ENCODE measurements at places on chromosomes 11 and 22.

GRCh38 chr11:69012092-69013008, 696 bp downstream of the MRGPRF start:
- peak; percentile 32 for DNase-seq

DNA sequence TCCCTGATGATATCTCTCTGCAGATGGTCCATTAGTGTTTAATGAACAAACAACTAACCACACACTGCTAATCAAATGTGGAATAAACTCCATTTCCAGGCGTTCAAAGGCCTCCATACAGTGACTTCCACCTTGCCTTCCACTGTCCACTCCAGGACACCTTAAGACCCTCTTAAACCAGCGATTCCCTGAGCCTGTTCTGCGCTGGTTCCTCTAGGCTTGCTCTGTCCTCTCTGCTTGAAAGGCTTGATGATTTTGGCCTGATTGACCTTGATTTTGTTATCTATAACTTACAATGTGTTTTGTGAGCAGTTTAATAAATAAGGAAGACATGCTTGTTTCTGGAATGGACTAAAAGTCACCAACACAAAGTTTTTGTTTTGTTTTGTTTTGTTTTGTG, 12.0 kb downstream of the OVCH2 start:
- no peak for DNase-seq

- no peak for DNase-seq
These were observed 120.2 kb upstream of the SNX19 start for GRCh38 chr11:131036514-131036913.

DNA sequence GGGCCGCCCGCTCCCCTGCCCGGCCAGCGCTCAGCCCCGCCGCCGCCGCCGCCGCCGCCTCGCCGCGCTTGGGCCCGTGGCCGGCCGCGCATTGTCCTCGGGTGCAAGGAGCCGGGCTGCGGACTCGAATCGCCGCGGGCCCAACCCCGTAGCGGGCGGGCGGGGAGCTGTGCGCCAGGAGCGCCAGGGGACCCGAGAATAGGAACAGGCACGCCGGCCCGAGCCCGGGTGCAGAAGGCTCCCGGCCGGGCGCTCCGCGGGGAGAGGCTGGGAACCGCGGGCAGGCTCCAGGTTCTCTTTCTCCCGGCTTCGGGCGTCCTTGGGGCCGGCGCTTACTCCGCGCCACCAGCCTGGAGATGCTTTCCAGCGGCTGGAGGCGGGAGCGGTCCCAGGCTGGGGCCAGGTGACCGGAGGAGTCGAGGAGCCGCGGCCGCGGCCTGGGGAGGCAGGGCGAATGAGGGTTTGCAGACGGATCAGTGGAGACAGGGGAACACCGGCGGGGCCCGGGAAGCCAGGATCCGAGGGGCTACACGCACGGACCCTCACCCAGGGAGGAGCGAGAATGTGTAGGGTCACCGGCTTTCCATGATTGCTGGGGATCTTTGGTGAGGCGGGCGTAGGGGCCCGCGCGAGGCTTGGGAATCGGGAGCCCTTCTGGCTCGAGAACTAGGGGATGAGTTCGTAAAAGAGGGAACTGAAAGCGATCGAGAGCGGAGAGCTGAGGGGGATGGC, 726 bp downstream of the PKNOX2 start:
- peak; percentile 9 for DNase-seq

DNA sequence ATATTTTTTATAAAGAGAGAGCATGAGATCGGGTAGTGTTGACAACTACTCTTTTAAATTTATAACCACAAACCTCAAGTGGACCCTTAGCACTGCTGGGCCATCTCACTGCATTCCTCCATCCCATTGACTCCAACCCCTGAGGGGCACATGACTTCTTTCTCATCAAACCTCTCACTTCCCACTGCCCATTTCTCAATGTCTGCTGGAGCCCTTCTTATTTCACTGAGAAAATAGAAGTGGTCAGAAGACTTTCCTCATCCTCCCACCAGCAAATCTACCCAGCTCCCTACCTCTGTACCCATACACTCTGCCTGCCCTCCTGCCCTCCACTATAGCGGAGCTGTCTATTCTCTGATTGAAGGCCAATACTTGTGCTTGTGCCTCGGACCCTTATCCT, 370.6 kb upstream of the MPPED2 start:
- DNase-seq: no peak

DNA sequence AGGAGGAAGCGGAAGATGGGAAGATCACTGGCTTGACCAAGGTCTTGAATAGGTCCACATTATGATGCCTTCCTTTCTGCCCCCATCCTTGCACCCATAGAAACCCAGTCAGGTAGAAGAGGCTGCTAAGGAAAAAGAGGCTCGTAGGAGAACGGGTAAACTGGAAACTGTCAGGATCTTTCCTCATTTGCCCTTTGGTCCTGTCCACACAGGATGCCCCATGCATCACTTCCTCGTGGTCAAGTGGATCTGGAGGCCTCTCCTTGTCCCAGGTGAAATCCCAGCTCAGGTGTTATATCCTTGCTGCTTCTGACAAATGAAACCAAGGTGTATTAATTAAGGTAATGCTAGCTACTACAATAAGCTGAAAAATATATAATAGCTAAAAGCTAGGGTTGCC, 8.0 kb upstream of the ZBTB16 start:
- no peak for DNase-seq

DNA sequence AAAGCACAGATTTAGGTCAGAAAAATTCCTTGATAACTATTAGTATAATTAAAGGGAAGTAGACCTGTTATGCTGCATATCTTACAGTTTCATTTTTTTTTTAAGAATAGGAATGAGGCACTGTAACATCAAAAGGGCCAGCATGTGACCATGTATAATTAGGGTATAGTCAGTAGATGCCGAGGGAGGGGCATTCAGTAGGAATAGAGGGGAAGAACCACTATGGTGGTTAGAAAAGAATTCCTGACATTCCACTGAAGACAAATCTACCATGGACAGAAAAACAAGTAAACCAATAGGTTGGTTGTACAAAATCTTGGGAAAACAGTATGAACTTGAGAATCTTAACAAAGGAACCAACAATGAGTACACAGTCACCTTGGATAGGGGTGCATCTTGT, 78.4 kb upstream of the CCDC179 start:
- no peak for DNase-seq

DNA sequence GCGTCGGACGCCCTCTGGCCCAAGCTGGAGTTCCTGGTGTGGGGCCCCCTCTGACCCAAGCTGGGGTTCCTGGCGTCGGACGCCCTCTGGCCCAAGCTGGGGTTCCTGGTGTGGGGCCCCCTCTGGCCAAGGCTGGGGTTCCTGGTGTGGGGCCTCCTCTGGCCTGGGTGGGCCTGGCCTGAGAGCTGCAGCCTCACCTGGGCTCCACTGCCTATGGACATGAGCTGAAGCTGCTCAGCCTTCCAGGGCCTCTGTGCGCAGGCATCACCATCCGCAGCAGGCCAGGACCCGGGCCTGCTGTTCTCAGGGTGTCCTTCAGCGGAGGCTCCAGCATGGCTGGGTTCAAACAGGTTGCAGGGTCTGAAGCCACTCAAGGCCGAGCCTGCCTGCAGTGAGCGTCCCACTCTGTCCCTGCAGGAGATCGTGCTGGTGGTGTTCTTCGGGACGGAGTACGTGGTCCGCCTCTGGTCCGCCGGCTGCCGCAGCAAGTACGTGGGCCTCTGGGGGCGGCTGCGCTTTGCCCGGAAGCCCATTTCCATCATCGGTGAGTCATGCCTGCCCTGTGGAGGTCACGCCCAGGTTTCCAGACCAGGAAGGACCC, 125.5 kb downstream of the KCNQ1 start:
- DNase-seq: no peak

DNA sequence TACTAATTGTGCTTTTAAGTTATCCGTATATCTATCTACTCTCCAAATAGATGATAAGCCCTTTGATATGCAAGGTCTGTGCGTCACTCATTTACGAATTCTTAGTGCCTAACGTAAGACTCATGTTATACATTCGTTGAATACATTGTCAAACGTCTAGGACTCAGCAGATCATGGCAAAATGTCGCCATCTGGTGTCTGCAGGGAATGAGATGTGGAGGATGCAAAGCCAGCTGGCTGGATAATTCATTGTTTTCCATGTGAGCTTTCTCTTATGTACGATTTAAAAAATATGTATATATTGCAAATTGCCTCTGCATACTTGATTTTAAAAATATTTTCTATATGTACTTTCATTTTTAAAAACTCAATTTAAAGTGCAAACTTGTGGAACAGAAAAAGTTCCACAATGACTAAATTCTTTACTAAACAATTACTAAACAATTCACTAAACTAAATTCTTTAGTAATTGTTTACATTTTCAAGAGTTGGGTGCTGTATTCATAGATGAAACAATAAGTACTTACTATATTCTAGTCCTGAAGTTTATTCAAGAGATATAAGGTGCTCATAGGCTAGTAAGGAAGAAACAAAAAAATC, 33.8 kb downstream of the ZNF202 start:
- peak; percentile 59 for DNase-seq

DNA sequence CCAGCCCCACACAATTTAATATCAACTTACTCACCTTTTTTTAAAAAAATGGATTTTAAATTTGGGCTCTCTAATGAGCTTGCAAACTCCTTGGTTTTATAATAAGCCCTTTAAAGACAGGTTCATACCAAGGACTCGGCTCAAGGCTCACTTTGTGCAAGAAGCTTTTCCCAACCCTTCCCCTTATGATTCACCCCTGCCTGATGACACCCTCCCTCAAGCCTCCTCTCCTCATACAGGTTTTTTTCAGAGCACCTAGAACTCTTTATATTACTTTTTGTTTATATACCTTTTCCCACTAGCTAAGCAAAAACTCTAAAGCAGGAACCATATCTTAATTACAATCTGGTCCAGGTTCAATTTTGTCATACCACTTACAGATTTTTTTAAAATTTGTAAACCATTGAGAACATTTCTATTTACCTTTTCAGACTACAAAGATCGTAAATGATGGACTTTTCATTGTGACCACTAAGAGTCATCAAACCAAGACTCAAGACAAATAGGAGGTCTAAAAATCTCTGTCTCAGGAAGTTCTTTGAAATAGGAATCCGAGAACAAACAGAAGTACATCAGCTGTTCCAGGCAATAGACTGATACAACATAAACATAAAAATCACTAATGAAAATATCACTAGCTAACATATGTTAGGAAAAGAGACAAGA, 13.1 kb upstream of the EXPH5 start:
- no peak for DNase-seq

- no peak for DNase-seq
These were observed 64.8 kb downstream of the PRR5L start for GRCh38 chr11:36360826-36361415.

DNA sequence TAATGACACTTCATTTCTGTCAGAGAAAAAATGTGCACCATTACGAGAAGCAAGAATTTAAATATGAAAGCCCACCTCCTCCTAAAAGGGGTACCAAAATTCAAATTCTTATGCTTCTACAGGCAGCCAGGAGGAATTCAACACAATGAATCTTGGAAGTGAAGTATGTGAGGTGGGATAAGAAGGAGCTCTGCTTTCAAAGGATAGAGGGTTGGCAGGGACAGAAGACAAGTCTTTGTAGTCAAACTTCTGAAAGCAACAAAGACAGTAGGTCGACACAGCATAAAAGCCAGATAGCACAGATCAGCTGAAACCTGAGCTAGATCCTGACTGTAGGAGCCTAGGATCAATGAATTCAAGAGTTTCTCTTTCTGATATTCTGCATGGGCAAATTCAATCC, 17.4 kb downstream of the NARS2 start:
- DNase-seq: no peak

DNA sequence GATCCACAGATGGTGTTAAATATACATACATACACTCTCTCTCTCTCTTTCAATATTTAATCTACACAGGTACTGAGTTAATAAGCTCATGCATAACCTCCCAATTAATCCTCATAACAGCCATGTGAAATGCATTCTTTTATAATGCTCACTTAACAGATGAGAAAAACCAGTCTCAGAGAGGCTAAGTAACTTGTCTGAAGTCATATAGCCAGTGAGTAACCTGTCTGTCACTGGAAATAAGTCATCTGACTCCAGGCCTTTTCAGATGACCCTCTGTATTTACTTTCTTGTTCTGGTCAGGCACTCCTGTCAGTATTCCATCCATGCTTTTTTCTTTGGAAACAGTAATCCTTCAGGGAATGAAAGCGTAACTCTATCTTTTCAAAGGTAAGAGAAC, 594.0 kb upstream of the TENM4 start:
- DNase-seq: no peak

- DNase-seq: peak; percentile 11
These were observed 23.5 kb downstream of the PKNOX2 start for GRCh38 chr11:125188021-125188420.

GRCh38 chr22:44400763-44401060, 88.0 kb upstream of the SHISAL1 start:
- DNase-seq: no peak

- no peak for DNase-seq
These were observed 626.1 kb downstream of the NELL1 start for GRCh38 chr11:21295508-21295907.

- DNase-seq: peak; percentile 3
These were observed 207.5 kb downstream of the ETS1 start for GRCh38 chr11:128379587-128380580.

GRCh38 chr11:64253481-64253880, 2.2 kb downstream of the PLCB3 start:
- no peak for DNase-seq

DNA sequence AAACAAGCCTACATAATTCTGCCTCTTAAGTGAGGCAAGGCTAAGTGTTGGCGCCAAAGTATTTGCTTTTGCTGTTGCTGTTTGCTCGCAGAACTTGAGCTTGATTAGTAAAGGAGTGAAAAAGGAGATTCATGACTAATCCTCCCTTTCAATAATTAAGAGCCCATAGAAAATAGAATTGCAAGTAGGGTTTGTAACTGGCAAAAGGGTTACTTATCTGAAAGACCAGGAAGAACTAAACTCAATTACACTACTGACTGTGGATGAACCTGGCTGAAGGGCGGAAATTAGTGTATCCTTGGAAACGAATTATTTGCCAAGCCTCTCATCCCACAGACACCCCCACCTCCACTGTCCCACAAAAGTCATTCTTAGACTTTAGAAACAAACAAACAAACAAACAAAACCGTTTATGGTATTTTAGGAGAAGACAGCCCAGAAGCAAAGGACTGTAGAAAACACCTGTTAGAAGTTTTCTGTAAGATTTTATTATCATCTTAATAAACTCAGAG, 411 bp upstream of the EXPH5 start:
- no peak for DNase-seq

DNA sequence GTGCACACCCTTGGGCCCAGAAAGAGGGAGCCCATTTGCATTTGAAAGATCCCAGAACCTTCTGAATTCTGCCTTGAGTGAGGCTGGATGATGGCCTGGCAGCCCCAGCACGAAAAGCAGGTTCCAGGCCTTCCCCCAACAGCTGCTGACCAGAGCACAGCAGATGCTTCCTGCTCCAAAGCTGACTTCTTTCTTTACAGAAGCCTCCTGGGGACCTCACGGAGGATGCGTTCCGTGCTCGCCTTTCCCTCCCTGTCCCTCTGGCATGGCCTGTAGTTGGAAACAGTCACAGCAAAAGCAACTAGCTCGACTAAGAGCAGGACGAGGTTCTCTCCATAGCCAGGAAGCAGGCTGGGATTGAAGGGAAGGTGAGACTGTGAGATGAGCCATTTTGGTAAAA, 107.7 kb upstream of the B3GAT1 start:
- DNase-seq: no peak

- no peak for DNase-seq
These were observed 523.5 kb upstream of the LRRC4C start for GRCh38 chr11:41982975-41983374.

GRCh38 chr11:7900686-7901085, 30.4 kb downstream of the OR10A6 start:
- no peak for DNase-seq

- DNase-seq: no peak
These were observed 15.2 kb downstream of the KCNQ1OT1 start for GRCh38 chr11:2684581-2684980.

Measured in fibroblast of skin of right quadriceps (primary cell).